ENCODE measurements at places on chromosomes 13 and 19.

- no peak for DNase-seq
Observed at GRCh38 chr13:30798776-30799355, 63.5 kb downstream of the ALOX5AP start.

GRCh38 chr19:4454747-4455718 lies 2.6 kb downstream of the UBXN6 start:
- no peak for DNase-seq

DNA sequence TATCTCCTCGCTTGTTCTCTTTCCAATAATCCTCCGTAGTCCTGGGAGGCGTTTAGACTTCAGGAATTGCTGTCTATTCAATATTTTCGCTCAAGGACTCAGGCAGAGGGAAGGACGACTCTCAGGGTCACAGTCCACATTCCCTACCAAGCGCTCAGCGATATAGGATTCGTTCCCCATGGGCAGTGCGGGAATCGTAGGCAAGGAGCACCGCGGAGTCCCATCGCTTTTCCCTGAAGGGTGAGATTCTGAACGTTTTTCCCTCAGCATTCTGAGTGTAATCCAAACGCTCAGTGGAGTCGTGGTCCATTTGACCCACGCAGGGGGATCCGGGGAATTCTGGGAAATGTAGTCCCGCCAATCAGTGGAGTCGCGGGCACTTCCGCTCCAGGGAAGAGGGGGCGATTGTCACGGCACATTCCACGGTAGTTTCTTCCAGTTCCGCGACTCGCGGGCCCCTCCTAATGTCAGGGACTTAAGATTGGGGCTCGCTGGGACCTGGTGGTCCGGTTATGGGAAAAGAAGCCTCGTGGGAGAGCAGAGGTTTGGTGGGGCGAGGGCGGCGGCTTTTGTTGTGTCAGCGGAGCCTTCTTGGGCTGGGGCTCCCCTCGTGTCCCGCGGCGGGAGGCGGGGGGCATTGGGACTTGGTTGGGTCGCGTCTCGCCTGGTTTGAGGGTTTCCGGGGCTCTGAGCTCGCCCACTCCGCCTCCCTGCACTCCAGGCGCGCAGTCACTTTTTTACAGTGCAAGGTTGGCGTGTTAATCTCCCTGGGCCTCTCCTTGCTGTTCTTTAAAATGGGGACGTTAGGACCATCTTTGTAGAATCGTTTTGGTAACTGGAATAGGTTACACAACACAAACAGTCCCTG lies at the start of gene ZNF234:
Gene ZNF234 (plus strand): TSS at position 364 of the 868 bp plus-strand sequence. CDS start 3,079 bp downstream, outside the sequence.
- DNase-seq = peak; percentile 54

- no peak for DNase-seq
Observed at GRCh38 chr13:108903613-108904012, 274.2 kb downstream of the MYO16 start.

DNA sequence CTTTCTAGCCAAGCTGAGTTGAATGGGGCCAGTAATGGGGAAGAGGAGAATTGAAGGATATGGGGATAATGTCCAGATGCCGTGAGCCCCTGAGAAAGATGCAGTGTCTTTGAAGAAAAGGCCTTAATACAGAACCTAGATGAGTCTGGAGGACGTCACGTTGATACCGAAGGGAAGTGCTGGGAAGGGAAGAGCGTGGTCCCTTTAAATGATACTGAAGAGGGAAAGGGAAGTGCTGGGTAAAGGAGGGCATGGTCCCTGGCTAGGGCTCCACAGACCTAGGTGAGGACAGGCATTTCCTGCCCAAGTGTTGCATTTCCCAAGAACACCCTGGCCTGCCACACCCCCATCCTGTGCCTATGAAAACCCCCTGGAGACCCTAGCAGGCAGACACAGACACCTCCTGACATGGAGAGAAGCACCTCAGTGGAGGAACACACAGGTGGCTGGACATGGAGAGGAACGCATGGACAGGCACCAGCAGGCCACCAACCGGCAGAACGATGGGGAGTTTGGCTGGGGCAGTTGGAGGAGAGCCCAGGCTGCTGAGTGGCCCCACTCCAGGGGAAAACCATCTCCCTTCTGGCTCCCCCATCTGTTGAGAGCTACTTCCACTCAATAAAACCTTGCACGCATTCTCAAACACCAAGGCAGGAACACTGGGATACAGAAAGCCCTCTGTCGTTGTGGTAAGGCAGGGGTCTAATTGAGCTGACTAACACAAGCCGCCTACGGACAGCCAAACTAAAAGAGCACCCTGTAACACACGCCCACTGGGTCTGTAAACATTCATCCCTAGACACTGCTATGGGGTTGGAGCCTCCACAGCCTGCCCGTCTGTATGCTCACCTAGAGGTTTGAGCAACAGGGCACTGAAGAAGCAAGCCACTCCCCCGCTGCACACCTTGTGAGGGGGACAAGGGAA lies 34.9 kb upstream of the POMP start:
- DNase-seq = no peak

GRCh38 chr19:15595069-15595468 lies 19.9 kb upstream of the CYP4F8 start:
- no peak for DNase-seq

GRCh38 chr19:14473073-14473977 lies 1.8 kb downstream of the PTGER1 start:
- no peak for DNase-seq

DNA sequence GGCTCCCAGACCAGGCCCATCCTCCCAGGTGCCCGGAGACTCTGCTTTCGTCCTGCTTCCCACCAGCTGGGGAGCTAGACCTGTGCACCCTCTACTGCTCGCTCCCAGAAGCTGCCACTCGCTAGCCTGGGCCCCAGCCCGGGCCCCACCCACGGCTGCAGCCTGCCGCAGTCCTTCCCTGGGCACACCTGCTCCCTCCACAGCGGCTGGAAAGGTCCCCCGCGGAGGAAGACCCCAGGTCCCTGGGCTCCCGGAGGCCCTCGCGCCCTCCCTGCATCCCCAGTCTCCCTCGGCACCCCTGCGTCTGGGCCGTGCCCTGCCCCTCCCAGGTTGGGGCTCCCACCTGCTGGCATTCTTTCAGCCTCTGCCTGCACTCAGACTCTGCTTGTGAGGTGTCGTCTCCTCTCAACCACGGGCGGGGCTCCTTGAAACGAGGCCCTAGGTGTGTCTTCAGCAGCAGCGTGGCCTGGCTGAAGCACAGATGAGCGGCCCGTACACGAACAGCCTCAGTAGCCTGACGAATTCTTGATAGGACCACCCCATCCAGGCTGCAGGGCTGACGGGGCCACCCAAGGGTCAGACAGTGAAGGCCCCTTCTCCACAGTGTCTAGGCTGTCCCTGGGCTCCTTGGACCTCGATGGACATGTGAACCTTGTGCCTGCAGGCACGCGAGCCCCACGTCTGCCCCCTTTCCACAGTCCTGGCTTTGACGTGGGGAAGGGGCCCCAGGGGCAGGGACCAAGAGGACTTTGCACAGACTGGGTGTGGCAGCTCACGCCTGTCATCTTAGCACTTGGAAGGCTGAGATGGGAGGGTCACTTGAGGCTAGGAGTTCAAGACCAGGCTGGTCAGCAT lies 27.9 kb downstream of the DOT1L start:
- no peak for DNase-seq

DNA sequence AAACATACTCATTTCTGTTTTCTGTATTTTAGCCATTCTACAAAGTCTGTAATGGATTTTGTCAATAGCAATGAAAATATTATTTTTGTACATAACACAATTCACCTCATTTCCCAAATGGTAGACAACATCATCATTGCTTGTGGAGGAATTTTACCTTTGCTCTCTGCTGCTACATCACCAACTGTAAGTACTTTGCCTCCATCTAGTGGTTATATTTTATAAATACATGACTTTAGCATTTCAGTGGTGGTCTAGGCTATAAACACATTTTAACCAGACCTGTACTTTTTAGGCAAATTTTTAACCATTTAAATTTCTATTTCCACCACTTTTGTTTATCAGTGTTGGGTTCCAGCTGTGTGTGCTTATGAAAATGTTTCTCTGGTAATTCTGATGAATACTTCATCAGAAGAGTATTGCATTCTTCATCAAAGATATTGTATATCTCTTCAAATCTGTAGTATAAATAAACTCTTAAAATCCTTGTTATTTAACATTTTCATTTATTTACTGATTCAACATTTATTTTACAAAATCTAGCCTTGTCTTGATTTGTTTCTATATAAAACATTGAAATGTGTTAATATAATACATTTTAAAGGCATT lies 222.4 kb downstream of the NBEA start:
- DNase-seq = no peak

- no peak for DNase-seq
Observed at GRCh38 chr13:100149389-100149788, 60.5 kb downstream of the PCCA start.

GRCh38 chr13:41465241-41465847 lies 8.0 kb downstream of the RGCC start:
- no peak for DNase-seq

- no peak for DNase-seq
Observed at GRCh38 chr13:110263888-110264287, 43.1 kb downstream of the COL4A1 start.

- DNase-seq = no peak
Observed at GRCh38 chr13:30720172-30720869, 15.0 kb upstream of the ALOX5AP start.

- DNase-seq = no peak
Observed at GRCh38 chr13:36261976-36262375, 35.6 kb downstream of the CCDC169 start.

- DNase-seq = no peak
Observed at GRCh38 chr13:76884186-76884906, 1.9 kb downstream of the KCTD12 start.

DNA sequence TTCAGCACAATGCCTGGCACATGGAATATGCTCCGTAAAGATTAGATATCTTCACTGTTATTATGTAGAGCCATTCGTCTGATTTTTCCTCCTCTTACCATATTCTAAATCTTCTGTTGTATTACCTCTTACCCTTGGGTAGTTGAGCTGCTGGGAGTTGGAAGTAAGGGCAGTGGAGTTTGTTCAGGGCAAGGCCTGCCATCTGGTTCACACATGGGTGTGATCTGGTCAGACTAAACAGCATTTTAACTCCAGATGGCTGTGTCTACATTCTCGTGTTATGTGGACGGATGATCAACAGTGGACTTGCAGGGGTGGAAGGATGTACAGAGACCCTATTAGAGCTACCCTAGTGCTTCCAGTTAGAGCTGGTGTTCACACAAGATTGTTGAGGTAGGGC lies 164.9 kb downstream of the ZIC5 start:
- no peak for DNase-seq

GRCh38 chr13:29522044-29522685 lies 73.3 kb downstream of the SLC7A1 start:
- DNase-seq = no peak

GRCh38 chr13:102487330-102487729 lies 85.5 kb upstream of the FGF14 start:
- DNase-seq = peak; percentile 16

GRCh38 chr13:19581675-19582074 lies 20.3 kb upstream of the TPTE2 start:
- DNase-seq = no peak

DNA sequence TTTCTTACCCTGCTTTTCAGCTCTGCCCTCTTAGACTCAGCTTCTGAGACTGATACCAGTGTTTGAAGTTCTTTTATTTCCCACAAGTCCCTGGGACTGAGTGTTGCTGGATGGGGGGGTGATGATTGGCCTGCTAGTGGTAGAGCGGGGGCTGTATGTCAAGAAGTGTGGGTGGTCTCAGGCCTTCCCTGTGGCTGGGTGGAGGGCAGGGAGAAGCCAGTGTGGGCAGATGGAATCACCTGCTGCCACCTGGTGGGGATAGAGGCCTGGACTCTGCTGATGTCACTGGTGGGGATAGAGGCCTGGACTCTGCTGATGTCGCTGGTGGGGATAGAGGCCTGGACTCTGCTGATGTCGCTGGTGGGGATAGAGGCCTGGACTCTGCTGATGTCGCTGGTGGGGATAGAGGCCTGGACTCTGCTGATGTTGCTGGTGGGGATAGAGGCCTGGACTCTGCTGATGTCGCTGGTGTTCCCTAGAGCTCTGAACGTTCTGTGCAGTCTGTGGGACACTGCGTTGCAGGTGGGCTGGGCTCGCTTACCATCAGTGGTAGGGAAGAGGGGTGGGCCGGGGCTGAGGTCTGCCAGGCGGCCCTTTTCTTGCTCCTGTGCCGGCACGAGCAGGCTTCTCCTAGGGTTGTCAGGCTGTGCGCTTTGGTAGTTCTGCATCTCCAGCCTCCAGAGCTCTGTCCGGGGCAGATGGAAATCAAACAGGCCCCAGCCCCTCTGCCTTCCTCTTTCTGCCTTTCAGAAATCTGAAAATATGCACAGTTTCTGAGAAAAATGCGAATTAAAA lies 101.3 kb downstream of the ARHGEF7 start:
- DNase-seq = no peak

- DNase-seq = no peak
Observed at GRCh38 chr19:489418-490196, 6.7 kb upstream of the MADCAM1 start.

DNA sequence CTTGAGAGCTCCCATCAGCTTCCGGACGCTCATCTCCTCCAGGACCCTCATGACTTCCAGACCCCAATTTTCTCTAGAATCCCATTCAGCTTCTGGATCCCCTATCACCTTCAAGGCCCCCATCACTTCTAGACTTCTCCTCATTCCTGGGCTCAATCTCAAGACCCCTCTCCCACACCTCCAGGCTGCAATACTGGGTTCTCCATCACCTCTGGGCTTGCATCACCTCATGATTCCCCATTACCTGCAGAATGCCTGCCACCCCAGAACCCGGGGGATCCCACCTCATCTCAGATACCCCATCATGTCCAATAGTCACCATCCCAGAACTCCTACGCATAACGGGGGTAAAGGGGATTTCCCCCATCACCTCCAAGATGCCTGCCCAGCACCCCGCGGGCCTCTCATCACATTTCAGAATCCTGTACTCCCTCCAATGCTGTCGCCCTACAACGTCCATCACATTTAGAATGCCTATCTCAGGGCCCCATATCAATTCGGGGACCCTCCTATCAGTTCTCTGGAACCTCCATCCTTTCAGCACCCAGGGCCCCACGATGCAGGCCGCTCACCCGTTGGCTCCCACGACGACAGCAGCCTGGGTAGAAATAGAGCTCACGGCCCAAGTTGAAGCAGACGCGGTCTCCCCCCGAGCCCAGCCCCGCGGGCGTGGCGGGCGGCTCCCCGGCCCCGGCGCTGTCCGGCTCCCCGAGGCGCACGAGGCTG lies 738 bp downstream of the DMWD start:
- DNase-seq = no peak

GRCh38 chr19:41708481-41708880 lies at the start of gene CEACAM5:
CEACAM5 (plus strand) TSS chr19:41708626; CDS start chr19:41708732, 106 bp downstream.
- DNase-seq = no peak

DNA sequence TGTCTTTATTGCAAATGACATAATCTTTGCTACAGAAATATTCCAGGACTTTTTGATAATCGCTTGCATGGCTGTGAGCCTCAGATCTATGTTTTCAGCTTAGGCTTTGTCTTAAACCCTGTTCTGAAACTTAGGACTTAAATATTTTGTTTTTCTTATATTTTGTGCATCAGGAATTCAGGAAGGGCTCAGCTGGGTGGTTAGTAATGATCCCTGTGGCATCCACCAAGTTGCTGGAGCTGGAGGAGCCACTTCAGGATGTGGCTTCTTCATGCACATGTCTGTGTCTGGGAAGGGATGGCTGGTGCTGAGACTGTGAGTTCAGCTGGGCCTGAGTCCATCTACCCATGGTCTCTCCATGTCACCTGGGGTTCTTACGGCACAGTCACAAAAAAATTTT lies 48.9 kb upstream of the LRCH1 start:
- DNase-seq = no peak
